CD4-positive, alpha-beta T cell treated with Interferon gamma for 1 hour (primary cell): ENCODE measurements at places on chromosomes 12 and 14.

GRCh38 chr14:76256545-76256944 is 104.8 kb downstream of the GPATCH2L start:
- DNase-seq = no peak

DNA sequence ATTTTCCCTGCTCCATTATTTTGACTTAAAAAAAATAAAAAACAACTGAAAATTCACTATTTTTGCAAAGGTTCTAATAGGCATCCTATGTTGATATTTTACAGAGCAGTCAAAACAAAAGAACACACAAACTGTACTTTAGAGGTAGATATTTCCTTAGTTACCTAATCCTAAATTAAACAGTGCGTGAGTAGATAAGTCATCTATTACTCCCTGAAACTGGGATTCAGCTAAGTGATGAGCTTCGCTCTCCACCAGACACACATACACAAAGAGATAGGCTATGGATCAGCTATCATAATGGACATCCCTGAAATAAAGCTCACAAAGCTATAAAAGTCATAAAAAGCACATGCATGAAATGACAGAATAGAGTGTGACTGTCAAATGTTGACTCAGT is 398.7 kb downstream of the SOX5 start:
- DNase-seq = no peak

DNA sequence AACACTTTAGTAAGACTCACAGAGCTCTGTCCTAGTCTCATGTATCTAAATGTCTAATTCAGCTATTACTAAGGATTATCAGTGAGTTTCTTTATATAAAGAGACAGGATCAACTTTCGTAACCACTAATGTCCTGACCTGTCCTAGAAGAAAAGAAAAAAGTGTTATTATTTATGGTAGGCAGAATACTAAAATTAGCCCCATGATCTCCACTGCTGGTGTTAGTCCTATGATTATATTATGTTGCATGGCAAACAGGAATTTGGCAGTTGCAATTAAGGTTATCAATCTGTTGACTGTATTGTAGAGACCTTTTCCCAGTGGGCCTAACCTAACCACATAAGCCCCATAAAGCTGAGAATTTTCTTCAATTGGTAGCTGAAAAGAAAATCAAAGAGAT is 132.9 kb upstream of the DIO2 start:
- no peak for DNase-seq

DNA sequence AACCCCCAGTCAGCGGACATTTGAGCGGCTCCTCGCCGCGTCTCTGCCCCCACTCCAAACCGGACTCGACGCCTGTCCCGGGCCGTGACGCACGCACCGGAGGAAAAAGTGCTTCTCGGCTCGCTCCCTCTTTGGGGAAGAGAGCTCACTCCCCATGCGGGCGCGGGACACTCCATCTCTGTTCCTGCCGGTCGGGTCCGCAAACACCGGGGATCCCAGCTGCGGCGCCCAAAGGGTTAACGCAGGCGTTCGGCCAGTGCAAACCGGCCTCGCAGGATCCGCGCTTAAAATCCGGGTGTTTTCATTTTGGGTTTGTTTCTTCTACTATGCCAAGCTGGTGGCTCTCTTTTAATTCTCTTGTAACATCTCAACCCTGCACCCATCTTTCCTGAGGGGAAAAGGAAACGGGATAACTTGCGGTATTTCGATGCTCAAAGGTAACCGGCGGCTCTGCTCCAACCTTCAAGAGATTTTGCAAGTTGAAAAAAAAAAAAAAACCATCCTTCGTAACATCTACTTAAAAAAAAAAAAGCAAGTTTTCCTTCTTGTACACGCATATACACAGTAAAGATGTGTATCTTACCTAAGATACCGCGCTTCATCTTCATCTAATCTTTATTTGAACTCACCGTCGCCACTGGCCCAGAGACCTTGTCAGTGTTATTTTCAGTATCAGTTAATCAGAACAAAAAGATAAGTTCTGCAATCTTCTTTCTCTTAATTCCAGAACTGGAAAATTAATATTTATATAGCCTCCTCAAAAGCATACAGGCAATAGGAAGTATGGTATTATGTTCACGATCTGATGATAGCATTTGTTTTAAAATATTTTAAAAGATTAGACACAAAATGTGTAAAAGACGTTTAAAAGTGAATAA is 1.6 kb upstream of the ATP2B1 start:
- DNase-seq = no peak

- no peak for DNase-seq
Measured at GRCh38 chr14:63275611-63276010, 43.1 kb downstream of the GPHB5 start.

DNA sequence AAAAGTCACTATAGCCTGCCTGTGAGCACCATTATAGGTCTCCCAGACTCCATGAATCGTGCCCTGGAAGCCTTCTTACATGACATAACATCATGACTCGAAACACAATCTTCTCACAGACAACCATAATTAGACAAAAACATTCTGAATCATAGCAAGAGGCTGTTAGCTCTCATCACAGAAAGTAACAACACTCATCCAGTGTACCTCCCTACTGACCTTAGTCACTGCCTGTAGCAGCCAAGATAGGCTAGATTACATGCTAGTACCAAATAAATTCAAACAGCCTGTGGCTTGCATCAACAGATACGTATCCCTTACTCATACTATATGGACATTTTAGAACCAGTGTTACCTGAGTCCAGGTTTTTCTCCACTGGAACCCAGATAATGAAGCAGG is 663.8 kb upstream of the FOXG1 start:
- DNase-seq = no peak

GRCh38 chr14:75170772-75171171 is 5.6 kb downstream of the TMED10 start:
- DNase-seq = no peak

DNA sequence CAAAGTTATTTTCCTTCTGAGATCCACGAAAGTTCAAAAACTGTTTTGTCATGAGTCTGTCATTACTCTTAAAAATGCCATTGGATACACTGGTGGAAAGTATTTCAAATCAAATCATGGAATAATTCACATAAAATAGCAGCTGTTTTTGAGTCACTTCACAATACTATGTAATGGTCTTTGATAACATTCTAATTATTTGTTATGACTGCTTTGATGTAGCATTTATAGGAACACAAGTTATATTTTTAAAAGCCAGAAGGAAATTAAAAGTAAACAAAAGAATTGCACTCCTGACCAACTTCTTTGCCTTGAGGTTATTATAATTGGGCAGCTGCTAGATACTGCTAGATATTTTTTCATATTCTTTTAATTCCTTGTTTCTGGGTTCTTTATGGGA is 473.2 kb downstream of the CCER1 start:
- DNase-seq = no peak

DNA sequence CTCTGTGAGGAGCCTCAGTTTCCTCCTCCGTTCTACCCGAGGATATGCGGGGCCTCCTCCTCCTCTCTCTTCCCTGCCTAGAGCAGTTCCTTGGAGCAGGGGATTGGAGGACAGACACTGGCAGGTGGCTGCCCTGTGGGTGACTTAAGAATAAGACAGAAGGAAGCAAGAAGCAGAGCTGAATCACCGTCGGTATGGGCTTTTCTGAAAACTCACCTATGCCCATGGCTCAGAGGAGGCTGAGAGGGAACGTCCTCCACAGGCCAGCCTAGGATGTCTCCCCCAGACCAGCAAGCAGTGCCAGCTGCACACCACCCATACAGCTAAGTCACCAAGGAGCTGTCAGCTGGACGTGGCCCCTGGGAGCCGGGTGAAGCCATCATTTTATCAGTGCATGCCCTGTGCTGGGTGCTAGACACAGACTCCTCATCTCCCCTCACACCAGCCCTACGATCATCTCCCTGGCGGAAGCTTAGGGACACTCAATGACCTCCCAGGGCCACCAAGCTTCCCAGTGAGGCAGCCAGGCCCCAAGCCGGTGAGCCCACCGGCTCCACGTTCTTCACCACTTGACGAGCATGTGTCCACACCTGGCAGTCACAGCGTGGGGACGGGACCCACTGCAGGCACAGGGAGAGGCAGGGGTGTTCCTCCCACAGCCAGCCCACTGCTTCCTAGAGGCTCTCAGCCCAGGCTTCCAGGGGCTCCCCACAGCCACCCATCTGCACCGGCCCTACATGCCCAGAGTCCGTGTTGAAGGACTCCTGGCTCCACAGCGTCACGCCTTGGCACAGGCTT is 21.4 kb downstream of the ITPK1 start:
- no peak for DNase-seq

- no peak for DNase-seq
Measured at GRCh38 chr12:58481811-58482210, 438.5 kb downstream of the LRIG3 start.

DNA sequence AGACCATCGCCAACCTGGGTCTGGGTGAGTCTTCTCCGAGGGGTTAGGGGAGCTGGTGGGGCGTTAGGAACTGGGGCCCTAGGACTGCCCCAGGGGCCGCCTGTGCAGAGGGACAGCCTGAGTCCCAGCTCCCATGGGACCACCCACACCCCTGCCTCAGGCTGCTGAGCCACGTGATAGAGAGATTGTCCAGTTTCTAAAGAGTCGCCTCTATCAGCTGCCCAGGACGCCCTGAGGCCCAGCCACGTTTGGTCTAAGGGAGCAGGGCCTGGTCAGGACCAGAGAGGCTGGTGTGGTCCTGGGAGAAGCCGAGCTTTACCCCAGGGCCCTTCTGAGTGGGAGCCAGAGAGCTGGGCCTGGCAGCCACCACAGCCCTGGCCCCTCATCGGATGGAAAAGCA is 107.1 kb downstream of the LGMN start:
- no peak for DNase-seq

GRCh38 chr14:70448633-70449340 is 3.2 kb upstream of the ADAM21 start:
- no peak for DNase-seq

DNA sequence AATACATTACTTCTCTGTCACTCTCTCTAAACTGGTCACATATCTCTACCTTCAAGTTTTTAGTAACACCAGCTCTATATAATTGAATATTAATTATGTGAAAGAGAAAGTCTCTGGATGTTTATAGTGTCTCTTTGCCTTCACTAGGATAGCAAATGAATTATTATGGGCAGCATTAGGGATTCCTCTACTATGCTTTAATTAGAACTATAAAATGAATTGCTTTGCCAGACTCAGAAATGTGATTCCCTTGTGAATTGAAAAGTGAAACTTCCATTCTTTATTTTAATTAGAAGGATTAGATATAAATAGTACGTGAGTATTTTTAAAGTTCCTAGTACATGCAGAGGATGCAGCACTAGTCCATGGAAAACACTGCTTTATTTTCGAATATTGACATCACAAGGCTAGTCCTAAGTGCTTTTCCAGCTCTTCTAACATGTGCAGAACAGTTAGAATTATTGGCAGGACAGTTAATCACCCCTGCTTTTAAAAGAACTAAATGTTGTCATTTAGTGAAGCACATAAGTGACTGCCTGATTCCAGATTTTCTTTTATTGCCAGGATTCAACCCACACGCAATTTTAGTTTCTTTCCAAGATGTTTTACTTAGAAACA is 23.0 kb upstream of the REP15 start:
- no peak for DNase-seq

DNA sequence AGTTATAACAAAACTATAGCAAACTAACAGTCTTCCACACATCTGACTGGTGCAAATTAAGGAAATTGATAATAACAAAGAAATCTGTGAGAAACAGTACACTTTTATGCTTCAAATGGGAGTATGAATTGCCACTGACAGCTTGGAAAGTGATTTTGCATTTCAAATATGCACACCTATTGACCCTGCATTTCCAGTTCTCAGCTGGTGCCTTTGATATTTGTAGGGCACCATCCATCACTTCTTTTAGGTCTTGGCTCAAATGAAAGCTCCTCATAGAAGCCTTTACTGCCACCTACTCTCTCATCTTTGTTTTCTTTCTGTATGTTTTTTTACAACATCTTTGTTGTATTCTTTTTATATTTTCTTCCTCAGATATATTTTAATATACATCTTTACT is 125.1 kb downstream of the ST8SIA1 start:
- no peak for DNase-seq

GRCh38 chr12:120429368-120429767 is 8.5 kb upstream of the COX6A1 start:
- DNase-seq = no peak

GRCh38 chr14:31898838-31899528 is 178.1 kb upstream of the ARHGAP5 start:
- no peak for DNase-seq

DNA sequence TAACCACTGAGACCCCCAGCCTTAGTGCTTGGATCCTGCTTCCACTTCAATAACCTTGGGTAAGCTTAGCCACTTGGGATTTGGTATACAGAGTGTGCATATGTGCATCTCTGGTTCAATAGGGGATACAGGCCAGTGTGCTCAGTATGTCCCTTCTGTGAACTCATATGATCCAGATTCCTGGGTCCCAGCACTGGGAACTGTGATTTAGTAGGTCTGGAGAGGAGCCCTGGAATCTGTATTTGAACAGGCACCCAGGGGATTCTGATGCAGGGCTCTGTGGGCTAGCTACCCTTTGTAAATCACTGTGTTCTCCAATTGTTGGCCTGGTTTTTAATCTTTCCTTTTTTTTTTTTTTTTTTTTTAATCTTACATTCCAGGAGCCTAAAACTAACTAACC is 9.8 kb upstream of the RNU6-8 start:
- DNase-seq = no peak

- DNase-seq = no peak
Measured at GRCh38 chr14:91041450-91041849, 19.0 kb downstream of the RPS6KA5 start.

DNA sequence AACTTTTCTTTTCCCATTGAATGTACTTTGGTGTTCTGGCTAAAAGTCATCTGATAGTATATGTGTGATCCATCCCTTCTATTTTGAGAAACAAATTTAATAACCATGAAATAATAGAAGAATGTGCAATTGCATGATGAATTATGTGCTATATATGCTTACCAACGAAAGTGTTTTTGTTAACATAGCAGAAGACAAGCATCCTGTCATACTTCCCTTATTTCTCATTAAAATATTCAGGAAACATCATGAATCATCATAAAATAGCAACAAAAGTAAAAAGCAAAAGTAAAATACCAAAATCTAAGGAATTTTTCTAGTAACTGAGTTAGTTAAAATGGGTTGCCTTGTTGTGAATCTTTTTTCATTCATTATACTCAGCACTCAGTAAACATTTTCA is 409.0 kb upstream of the PDE3A start:
- no peak for DNase-seq

DNA sequence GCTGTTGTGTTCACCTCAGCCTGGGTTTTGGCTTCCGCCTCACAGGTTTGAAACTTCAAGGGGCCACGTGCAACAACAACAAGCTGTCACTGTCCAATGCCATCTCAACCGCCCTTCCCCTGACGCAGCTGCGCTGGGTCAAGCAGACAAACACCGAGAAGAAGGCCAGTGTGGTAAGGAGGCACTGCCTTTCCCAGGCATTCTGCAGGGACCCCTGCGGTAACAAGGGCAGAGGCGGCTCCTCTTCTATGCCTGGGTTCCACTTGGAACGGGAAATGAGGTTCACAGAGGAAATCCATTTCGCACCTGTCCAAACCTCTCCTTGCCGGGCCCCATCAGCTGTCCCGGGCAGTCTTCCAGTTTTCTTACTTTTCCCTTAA is 36.8 kb downstream of the HSP90AA1 start:
- DNase-seq = no peak
